ENCODE measurements at places on chromosomes 1 and 21.

- DNase-seq: no peak
Observed at GRCh38 chr1:8276173-8276914, 41.6 kb upstream of the SLC45A1 start.

GRCh38 chr21:45580576-45581321 is 38.5 kb upstream of the SLC19A1 start:
- DNase-seq: no peak

- DNase-seq: no peak
Observed at GRCh38 chr1:73759011-73759410, 439.0 kb downstream of the LRRIQ3 start.

GRCh38 chr1:93938461-93939145 is 29.4 kb upstream of the GCLM start:
- DNase-seq: no peak

- no peak for DNase-seq
Observed at GRCh38 chr1:180611016-180611930, 20.5 kb upstream of the XPR1 start.

GRCh38 chr1:234997896-234998741 is 130.5 kb downstream of the TOMM20 start:
- DNase-seq: no peak

DNA sequence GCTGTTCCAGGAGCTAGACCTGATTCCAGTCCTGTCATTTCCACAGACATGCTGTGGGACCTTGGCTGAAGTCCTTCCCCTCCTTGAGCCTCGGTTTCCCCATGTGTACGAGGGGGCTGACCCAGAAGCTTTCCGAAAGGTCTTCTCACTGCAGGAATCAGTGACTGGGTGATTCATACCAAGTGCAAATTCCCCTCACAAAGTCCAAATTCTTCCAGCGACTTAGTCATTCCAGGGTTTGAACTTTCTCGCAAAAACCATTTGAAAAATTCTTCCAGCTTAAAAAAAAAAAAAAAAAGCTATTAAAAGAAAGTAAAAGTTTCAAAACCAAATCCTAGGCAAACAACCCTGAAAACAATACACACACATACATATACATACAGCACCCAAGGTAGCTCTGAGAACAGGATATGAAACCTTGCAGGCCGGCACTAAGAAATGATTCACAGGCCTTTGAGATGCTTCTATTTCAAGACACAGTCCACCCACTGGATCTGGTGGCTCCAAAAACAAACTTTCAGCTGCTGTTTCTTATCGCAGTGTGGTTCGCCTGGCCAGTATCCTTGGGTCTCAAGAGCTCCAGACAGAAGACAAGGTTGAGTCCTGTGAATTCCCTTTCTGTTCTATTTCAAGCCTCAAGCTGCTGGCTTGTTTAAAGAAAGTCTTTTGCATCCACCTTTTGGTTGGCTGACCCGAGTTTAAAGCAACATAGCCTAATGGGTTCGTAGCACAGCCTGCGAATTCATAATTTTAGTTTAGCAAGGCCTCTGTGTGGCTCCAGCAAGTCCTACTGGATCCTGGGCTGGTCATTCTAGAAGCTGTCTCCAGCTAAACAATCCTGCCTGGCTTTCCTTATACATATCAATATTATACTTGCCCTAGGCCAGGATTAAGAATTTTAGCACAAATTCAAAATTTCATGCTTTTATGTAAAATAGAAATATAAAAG is 18.0 kb upstream of the ID3 start:
- no peak for DNase-seq

GRCh38 chr1:216293683-216294082 is 129.6 kb downstream of the USH2A start:
- no peak for DNase-seq

- DNase-seq: no peak
Observed at GRCh38 chr1:54546651-54547401, 1.2 kb upstream of the ACOT11 start.

DNA sequence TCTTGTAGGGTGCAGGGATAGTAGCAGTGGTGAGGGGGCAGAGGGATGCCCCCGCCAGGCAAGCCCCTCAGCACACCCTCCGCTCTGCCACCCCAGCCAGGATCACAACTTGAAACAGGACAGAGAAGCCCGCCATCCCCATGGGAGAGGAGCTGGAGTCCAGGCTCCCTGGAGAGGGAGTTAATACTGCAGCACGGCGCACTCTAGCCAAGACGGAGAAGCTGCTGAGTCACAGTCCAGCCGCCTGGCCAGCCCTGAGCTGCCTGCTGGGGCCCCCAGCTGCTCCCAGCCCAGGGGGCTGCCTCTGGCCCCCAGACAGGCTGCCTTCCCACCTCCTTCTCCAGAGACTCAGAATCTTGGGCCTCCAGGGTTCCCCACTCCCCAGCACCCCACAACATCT is 87.2 kb downstream of the SYT2 start:
- DNase-seq: no peak

DNA sequence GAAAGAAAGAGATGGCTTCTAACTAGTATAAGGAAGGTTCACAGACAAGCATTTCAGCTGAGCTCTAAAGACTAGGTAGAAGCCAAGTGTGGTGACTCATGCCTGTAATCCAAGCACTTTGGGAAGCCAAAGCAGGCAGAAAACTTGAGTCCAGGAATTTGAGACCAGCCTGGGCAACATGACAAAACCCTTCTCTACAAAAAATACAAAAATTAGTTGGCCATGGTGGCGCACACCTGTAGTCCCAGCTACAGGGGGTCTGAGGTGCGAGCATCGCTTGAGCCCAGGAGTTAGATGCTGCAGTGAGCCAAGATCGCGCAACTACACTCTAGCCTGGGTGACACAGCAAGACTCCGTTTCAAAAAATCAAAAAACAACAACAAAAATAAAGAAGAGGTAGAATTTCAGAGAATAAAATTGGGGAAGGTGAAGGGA is 27.8 kb downstream of the FBXO42 start:
- DNase-seq: no peak

DNA sequence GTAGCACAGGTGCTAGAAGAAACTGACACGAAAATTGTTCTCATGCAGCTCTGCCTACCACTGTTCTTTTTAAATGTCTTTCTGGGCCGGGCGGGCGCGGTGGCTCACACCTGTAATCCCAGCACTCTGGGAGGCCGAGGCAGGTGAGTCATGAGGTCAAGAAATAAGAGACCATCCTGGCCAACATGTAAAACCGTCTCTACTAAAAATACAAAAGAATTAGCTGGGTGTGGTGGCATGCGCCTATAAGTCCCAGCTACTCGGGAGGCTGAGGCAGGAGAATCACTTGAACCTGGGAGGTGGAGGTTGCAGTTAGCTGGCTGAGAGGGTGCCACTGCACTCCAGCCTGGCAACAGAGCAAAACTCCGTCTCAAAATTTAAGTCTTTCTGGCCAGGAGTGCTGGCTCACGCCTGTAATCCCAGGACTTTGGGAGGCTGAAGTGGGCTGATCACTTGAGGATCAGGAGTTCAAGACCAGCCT is 947 bp upstream of the RIT1 start:
- no peak for DNase-seq

DNA sequence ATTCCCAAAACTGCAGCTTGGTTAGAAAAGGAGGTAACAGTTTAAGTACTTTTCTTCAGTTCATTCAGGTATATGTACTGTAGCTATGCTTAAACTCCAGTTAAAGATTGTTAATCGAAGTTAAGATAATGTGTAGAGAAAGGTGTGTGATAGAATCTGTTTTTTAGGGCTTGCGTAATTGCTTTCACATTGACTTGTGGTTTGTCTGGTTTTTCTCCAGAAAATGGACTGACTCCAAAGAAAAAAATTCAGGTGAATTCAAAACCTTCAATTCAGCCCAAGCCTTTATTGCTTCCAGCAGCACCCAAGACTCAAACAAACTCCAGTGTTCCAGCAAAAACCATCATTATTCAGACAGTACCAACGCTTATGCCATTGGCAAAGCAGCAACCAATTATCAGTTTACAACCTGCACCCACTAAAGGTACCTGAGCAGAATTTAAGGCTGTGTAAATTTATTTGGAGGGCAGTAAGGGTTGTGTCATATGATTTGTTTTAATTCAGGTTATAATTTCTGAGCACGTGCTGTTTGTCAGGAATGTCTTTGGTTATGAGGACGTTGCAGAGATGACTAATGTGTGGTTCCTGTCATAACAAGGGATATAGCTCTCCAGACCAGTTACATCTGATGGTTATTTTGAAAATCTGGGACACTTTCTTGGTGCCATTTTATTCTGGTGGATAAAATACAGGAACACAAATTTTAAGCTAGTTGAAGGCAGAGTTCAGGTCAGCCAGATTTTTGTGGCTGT is 26.0 kb downstream of the ATF6 start:
- DNase-seq: no peak

- no peak for DNase-seq
Observed at GRCh38 chr1:34923490-34923889, 6.0 kb downstream of the DLGAP3 start.

GRCh38 chr1:170670802-170671628 is 7.1 kb downstream of the PRRX1 start:
- DNase-seq: no peak

- no peak for DNase-seq
Observed at GRCh38 chr1:82646336-82646735, 845.6 kb downstream of the ADGRL2 start.

DNA sequence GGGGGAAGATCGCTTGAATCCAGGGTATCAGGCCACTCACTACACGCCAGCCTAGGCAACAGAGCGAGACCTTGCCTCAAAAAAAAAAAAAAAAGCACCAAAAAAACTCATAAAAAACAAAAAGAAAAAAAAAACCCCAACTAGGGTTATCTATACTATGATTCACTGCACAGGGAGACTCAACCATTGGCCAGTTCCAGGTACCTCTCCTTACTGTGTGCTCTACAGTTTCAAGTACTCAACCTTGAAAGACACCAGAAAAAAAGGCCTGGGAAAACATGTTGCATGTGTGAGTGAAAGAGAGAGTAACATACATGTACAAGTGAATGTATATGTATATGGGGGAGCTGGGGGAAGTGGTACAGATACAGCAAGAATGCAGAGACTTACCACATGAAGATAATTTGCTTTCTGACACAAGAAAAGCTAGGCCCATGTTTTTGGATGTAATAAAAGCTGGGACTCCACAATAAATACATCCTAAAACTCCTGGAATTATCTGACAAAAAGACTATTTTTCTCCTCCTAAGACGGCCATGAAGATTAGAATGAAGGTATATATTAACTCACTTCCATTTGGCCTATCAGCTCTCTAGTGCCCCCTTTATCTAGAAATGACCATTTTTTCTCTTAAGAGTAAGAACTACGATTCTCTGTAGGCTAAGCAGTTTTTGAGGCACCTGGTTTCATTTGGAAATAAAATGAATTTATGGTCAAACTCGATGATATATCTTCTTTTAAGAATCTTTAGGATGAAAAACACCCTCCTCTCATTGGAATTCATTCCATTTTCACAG is 52.2 kb downstream of the SLC27A3 start:
- DNase-seq: no peak

DNA sequence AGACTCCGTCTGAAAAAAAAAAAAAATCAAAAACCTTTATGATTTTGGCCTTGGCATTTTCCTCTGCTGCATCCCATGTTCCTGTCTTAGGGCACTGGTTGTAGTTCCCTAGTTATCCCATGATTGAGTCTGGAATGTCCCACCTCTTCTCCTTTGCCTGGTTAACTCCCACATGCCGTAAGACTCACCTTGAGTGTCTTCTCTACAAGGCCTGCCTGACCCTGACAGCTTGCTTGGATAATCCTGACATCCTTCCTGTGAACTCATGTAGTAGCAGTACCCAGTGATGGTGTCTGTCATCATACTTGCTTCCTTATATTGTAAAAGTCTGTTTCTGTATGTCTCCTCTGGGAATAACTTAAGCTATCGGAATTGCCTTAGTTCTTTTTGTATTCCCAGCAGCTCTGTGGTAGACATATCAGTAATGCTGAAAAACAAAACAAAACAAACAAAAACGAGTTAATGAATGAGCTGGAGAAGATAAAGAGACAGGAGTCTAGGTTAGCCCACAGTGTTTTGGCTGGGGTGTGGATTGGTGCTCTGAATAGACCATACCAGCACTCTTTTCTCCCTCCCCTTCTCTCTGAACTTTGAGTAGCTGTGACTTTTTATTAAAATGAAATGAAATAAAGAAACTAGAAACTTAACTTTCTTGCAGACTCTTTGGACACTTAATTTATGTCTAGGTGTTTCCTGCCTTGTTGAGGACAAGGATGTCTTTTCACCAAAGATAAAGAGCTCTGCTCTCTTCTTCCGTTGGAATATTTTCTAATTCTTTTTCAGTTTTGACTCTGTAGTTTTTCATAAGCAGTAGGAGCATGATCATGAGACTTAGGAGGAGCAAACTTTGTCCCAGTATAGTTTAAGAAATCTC is 15.1 kb downstream of the NEK7 start:
- DNase-seq: no peak

- no peak for DNase-seq
Observed at GRCh38 chr1:198929961-198930599, 291.2 kb downstream of the PTPRC start.

DNA sequence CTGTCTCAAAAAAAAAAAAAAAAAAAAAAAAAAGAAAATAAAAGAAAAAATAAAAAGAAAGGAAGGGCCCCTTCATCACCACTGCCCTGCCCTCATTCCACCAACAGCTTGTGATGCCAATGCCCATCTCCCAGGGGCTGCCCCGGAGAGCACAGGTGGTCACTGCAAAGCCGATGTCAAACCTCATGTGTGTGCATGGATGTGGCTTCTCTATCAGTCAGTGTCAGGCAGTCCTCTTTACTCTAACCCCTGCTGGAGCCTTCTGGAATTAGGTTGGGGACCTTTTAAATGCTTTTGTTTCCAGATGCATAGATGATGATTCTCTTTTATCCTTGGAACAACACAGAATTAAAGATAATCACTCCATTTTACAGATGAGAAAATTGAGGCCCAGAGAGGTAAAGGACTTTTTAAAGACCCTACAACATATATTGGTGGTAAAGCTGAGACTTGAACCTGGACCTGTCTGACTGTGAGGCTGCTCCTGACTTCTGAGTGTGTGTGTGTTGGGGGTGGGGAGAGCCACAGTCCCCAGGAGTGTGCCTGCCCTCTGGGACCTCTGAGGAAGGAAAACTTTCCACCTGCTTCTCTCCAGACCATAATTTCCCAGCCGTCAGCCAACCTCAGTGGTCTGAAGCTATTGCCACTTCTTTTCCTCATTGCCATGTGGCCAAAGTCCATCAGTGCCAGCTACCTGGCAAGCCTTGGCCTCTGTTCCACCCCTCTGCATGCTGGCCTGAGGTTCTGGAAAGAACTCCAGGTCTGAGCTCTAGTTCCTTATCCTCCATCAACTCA is 3.0 kb upstream of the TMEM54 start:
- DNase-seq: no peak

DNA sequence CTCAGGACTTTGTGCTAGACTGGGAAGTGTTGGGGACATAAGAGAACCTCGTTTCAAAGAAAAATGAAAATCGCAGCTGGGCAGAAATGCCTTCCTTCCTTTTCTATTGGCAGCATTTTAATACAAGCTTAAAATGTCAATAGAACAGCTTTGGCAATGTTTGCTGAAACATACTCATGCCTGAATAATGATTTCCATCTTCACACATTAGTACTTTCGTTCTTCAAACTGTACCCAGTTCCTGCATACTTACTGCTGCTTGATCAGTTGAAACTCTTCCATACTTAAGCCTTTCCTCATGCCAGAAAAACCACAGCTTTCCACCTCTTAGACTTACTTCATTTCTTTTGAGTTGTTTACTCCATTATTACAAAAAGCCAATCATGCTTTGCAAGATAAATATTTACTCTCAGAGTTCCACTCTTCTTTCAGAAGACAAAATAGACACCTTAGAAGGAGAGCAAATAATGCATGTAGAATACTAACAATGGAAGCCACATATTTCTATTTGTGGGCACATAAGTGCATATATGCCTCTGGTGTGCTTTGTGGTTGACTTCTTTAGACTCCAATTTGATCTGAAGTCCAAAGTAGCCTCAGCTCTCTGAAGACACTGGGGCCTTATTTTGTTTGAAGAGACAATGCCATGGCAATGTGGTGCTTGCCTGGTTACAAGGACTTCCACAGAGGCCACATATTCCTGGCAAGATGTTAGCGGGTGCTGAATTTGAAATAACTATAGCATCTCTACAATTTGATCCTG is 22.7 kb upstream of the CD55 start:
- DNase-seq: no peak
